Lower leg skin (tissue), 4 donors: ENCODE measurements at places on chromosomes 3 and 15.

GRCh38 chr3:143597774-143598652, 250.3 kb downstream of the SLC9A9 start:
- DNase-seq = no peak

- DNase-seq = no peak
Observed at GRCh38 chr3:188001093-188001492, 152.9 kb upstream of the LPP start.

GRCh38 chr3:36942638-36943248, 2.1 kb downstream of the TRANK1 start:
- DNase-seq = peak; percentile 64

- no peak for DNase-seq
Observed at GRCh38 chr3:47850564-47851410, 47.8 kb downstream of the DHX30 start.

GRCh38 chr3:25665315-25666280, 891 bp upstream of the TOP2B start:
- DNase-seq = no peak

DNA sequence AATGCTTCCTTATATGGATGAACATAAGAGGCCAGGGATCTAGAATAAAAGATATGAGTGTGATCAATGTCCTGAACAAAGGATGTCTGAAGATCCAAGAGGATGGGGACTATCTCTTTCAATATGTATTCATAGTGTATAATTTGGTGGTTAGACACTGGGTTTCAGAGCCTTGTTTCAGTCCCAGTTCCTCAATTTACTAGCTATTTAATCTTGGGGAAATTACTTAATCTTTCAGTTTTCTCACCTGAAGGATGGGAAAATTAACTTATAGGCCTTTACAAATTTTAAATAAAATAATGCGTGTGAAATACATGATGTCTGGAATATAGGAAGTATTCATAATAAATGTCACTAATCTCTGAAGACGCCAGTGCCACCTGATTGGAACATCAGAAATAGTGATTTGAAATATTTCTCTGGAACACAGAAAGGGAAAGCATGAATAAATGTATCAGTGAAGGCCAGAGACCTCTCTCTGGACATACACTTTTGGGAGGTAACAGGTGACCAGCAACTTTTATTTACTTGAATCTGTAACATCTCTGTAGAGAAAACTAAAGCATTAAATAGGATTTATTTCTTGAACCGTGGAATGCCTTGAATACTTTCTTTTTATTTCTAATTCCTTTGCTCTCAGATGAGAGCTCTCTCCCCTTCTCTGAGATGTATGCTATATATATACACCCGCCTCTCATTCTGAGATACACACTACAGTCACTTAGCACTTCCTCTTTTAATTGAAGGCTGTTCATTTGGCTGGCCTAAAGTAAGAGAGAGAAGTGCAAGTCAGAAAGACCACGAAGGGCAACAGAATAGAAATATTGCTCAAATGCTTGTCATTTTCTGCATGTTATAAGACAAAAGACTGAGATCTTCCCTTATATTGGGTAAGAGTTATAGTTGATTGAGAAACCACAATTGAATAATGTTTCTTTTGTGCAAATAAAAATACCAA, 407.1 kb downstream of the LSAMP start:
- no peak for DNase-seq

GRCh38 chr15:96756146-96756545, 425.6 kb downstream of the NR2F2 start:
- DNase-seq = no peak

DNA sequence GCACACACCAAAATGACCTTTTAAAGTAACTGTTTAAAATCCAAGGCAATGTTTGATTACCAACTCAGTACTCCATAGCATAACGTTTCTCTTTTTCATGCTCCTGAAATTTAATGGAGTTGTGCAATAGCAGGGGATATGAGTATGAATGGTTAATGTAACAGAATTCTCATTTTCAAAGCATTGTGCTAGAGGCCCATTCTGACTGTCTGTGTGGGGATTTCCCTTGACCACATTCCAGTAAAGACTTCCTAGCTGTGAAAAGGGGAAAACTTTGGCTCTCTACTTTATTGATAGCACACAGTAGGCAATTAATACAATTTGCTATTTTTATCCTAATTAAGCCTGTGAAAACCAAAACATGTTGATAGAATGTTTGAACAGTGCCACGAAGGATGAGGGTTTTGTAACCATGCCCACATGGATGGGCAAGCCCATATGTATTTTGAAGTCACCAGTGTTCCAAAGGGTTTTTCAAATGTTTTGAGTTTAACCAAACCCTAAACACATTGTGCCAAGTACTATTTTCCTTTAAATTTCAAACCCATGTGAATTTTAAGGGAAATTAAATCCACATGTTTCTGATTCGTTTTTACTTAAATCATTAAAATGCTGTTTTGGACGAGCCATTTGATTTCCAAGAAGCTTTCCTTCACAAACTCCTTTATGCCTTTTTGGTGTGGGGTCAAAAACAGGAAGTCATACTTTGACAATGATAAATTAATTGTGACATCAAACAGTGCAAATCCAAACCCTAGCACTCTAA, 261.2 kb downstream of the SHOX2 start:
- DNase-seq = no peak

DNA sequence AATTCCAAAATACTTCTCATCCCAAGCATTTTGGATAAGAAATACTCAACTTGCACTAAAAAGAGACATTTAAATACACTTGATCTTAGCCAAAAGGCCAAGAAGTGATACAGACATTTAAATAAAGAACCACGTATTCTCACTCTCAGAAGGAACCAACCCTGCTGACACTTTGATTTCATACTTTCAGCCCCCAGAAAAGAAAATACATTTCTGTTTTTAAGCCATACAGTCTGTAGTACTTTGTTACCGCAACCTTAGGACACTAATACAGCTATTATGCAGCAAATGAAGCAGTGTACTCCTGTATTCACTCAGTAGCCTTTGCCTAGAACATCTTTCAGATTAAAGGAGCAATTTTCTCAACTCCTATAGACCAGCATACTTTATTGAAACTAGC, 86.7 kb downstream of the TBC1D5 start:
- DNase-seq = no peak

GRCh38 chr3:143266511-143266910, 146.9 kb downstream of the CHST2 start:
- no peak for DNase-seq
